ENCODE measurements at places on chromosomes 5 and 9.

GRCh38 chr5:1536322-1536845 is 12.6 kb upstream of the LPCAT1 start:
- DNase-seq = no peak

DNA sequence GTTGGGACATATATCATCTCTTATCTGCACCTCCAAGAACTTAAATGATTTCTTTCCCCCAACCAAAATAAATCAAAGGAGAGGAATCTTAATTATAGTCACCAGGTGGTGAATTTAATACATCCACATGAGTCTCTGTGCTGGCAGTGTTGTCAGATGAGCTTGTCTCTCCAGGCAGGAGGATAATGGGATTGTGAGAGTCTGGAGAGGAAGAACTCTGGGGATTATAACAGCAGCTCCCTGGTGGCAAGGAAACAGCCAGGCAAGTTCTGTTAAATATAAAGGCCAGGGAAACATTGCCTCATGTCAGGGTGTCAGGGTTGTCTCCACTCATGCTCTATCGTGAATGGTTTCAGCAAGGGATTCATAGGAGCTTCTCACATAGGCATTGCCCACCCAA is 80.8 kb downstream of the TLR4 start:
- no peak for DNase-seq

GRCh38 chr5:175773534-175774070 is 97.8 kb upstream of the CPLX2 start:
- no peak for DNase-seq

DNA sequence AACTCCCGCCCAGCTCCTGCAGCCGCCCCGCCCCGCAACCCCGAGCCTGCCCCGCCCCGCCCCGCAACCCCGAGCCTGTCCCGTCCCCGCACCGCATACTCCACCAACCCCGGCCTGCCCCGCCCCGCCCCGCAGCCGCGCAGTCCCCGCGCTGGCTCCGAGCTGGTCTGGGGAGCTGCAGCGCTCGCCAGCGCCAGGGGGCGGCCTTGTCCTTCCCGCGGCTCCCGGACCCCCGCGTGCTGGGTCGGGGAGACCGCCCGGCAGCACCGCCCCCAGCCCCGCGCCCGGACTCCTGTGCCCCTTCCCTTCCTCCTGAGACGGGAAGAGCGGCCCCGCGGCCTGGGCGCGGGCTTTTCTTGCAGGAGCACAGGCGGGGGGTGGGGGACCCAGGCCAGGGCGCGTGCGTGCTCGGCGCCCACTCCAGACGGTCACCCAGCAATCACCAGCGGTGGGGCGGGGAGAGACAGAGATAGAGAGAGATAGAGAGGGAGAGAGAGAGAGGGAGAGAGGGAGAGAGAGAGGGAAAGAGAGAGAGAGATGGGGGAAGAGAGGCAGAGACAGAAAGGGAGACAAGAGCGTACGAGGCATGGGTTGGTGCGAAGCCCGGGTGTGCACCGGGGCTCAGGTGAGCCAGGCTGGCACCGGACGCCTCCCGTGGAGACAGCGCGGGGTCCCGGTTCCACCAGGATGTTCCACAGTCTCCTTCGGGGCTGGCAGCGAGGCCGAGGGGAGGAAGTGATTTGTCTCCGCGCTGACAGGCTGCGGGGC is 14.7 kb upstream of the TMEM250 start:
- DNase-seq = peak; percentile 45

GRCh38 chr5:67361932-67362729 is 165.5 kb upstream of the CD180 start:
- DNase-seq = no peak

DNA sequence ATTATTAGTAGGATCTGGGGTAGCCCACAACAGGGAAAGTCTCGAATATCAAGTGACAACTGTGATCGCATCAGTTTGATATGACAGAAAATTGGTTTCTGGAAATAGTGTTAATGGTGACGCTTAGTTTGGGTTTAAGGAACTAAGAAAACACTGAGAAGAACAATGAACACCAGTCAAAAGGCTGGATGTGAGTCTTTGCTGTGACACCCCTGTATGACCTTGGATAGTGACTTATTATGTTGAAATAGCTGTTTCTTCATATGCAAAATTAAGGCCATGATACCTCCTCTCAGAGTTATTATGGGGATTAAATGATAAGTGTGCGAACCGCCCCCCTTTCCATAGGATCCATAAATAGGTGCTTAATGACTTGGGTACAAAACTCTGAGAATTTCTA is 926 bp downstream of the DNAJC25 start:
- no peak for DNase-seq

- DNase-seq = peak; percentile 1
These were observed 27.9 kb downstream of the PCDH1 start for GRCh38 chr5:141850244-141850768.

GRCh38 chr5:76946090-76946489 is 6.8 kb upstream of the CRHBP start:
- DNase-seq = no peak

- no peak for DNase-seq
These were observed 1384.3 kb upstream of the WWC1 start for GRCh38 chr5:166906991-166907713.

GRCh38 chr9:135939351-135940265 is 21.6 kb downstream of the UBAC1 start:
- DNase-seq = no peak

GRCh38 chr5:89228355-89228754 is 345.4 kb upstream of the MEF2C start:
- no peak for DNase-seq

DNA sequence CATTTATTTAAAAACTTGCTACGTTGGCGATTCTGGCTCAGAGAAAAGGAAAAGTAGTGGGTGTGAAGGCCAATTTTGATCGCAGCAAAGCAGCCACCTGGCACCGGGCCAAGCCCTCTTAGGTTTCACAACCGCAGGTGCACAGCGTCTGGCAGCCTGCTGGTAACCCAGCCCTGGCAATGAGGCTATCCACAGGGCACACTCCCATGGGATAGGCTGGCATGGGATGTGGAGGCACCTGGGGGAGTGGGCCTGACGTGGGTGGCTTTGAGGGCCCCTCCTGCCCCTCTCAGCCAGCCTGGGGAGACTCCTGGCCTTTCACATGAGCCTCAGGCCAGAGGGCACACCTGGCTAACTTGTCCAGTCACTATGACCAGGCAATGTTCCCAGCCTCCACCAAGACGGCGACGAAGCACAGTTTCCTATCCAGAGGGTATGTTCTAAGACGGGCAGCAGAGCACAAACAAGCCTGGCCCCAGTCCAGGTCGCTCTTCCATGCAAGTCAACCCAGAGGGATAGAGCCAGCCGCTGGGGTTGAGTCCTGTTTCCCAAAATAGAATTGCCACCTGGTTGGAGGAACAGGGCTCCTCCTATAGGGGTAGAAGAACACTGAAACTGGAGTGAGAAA is 19.0 kb downstream of the CMBL start:
- peak; percentile 56 for DNase-seq

DNA sequence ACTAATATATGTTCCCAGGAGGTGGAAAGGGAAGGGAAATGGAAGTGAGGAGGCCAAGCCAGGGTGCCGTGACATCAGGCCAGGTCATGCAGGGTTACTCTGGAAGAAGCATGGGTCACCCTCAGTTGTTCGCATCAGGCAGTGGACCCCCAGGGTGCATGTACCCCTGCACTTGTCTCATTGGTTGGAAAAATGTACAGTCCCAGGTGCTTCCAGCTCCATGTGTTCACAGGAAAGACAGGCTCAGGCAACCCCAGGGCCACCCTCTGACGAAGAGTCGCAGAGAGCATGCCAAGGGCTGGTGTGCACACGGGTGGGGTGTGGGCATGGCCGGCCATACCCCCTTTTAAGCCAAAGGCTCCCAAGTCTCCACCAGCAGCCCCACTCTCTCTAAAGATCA is 208.9 kb downstream of the AOPEP start:
- no peak for DNase-seq

DNA sequence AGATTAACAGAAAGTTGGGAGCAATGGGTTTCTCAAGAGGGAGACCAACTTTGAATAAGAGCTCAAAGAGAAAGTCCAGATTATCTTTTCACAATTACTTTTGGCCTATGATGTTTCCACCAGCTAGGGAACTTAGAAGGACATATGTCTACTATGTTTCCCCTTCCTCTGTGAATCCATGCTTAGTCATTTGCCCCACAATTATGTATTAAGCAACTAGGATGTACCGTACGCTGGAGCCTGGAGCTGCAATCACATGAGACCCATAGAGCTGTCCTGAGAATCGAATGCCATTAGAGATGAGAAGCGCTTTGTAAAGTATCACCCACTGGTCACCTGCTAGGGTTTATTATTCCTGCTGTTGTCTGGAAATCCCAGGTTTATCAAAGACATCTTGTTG is 78.8 kb downstream of the PDE6A start:
- no peak for DNase-seq

- DNase-seq = no peak
These were observed 31.4 kb downstream of the ACTBL2 start for GRCh38 chr5:57450991-57451876.

GRCh38 chr9:33249087-33249658 is 9.2 kb downstream of the SPINK4 start:
- DNase-seq = no peak

DNA sequence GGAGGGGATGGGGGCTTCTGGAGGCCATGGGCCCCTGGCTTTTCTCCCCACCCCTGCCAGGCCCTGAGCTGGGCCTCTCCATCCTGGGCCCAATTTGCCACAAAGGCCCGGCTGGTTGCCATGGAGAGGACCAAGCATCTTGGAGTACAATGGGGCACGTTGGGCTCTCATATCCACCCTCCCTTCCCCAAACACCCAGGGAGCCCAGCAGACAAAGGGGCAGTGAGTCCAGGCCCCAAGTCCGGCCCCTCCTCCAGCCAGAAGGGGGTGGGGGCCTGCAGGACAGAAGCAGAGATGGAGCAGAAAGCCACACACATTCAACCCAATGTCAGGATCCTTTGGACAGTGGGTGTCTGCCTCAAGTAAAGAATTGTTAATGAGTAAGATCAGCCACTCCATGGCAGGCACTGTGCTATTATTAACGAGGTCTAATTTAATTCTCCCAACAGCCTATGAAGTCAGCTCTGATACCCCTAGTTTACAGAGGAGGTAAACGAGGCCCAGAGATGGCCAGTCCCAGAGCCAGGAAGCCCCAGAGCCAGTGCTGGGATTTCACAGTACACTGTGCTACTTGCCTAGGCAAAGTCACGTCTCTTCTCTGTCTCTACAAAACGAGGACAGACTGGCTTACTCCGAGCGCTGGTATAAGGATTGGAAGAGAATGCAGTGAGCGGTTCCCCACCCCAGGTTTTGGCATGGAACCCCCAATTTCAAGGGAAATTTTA is 2.3 kb downstream of the CRB2 start:
- DNase-seq = no peak

DNA sequence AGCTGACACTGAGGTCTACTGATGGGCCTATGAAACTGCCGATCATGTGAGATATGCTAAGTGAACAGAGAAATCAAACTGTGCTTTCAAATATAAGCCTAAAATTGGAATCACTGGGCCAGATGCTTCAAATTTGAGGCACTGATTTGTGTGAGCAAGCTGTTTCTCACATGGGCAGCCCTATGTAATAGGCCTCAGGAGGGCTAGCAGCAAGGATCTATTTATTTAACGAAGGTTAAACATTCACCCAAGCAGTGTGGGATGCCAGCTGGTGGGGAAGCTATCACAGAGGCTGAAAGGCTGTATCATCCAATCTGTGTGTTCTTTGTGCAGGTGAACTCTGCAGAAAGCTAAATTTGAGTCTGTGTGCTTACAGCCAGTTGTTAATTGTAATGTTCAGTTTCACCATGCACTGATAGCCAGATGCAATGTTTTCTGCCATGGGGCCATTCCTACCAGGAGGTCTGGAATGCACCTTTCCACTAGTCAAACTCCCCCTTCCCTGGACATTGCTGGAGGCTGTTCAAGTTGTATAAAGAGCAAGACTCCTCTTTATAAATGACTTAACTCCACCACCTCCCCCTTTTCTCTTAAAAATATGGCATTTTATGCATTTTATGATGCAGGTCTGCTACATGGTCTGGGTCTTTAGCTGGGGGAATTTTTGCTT is 228.9 kb downstream of the SH3GL2 start:
- DNase-seq = no peak

All from NCI-H1930 (cell line).